ENCODE measurements at places on chromosomes 7 and 10.

- no peak for DNase-seq
These were observed 71.6 kb downstream of the ADRA2A start for GRCh38 chr10:111148440-111148839.

DNA sequence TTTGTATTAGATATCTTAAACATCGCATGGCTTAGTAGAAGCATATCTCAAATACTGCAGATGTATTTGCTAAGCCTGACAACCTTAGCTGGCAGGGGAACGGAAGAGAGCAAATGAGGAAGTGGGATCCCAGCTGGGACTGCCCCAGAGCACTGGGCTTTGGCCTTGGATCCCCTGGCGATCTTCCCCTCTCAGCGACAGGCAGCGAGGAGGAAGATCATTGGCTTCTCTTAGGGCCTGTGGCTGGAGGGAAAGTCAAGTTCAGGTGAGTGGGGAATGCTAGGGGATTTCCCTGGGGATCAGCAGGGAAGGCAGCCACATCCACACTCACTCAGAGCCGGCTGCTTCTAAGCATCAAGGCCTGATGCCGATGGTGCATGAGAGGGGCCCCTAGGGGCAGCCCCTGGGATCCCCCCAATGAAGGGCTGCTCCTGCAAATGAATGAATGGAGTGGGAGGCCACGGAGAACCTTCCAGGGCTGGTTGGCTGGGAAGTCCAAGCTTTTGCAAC lies 42.0 kb downstream of the LYZL2 start:
- DNase-seq: no peak

DNA sequence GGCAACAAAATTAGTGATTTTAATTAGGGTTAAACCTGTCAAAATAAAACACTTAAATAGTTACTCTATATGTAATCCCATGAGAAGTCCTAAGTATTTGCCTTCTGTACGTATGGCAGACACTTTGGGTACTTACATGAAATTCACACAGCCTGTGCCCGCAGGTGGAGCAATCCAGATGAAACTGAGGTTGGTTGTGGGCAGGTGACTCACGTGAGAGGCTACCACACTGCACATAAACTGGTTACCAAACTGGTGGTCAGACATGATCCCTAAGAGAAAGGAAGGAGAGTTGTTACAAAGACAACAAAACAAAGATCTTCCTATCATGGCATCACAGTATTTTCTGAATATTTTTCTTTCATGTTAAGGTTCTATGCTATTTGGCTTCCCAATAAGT lies 156.1 kb downstream of the RELN start:
- DNase-seq: no peak

- DNase-seq: no peak
These were observed 121.5 kb downstream of the PKD1L1 start for GRCh38 chr7:47826754-47827153.

DNA sequence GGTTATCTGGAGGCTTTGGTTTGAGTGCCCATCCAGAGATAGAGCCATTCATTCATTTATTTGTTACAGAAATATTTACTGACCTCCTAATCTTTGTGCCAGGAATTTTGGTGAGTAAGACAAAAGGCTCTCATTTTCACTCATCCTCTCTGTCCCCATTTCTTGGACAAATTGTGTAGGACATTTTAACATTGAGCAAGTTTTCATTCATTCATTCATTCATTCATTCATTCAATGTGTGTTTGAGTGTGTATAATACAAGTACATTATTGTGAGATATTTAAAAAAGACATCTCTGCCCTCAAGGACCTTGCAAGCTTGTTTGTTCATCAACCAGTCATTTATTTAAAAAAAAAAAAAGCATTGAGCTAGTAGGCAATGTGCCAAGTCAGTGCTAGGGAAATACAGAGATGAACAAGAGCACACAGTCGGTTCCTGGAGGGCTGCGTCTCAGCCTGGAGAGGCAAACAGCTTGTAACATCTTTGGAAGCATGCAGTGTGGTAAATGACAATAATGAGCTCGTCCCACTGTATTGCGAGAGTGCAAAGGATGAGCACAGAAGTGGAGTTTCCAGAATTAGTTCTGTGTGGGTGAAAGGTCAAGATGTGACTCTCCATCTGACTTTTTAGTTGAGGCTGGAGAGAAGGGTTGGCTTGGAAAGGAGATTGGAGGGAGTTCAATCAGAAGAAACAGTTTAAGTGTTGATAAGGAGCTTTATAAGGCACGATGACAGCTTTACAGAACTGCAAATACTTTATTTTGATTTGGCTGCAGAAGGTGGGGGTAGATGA lies 50.5 kb upstream of the HBP1 start:
- no peak for DNase-seq

- no peak for DNase-seq
These were observed 173.9 kb downstream of the HERPUD2 start for GRCh38 chr7:35520810-35521625.

DNA sequence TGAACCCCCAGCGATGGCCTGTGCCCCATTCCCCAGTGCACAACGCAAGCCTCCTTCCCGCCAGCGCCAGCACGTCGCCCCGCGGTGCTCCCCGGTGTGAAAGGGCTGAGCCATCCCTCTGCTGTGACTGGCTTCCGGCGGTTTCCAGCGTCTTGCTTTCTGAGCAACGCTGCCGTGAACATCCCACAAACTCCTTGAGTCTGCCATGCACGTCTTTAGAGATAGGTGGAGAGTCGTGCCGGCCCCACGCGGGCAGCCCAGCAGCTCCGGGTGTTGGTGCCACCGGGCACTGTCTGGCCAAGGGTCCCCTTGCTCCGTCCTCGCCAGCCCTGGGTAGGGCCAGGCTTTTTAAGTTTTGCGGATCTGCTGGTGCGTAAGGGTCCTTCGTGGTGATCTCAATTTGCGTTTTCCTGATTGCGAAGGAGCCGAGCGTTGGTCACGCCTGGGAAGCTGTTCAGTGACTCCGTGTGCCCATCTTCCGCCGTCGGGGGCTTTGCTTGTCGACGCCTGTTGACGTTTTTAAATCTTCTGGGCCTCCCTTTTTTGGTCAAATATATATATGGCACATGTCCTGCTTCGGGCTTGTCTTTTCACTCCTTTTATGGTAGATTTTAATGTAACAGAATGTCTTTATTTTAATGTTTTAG lies 70.6 kb downstream of the FOXL3 start:
- DNase-seq: peak; percentile 15

GRCh38 chr10:114329634-114330365 lies 74.5 kb downstream of the AFAP1L2 start:
- no peak for DNase-seq

DNA sequence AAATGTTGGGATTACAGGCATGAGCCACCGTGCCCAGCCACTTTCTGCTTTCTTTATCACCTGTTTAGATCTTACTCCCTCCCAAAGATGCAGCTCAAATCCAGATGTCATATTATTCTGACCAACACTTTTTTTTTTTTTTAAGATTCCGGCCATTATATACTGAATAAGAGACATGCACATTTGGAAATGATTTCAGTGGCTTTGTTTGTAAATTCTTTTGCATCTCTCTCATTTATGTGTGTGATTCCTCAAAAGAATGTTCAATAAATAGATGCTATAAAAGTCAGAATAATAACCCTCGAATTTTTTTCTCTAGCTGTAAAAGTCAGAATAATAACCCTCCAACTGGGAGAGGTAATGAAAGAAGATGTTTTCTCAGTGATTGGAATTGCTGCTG lies 25.4 kb downstream of the HECW1 start:
- no peak for DNase-seq

DNA sequence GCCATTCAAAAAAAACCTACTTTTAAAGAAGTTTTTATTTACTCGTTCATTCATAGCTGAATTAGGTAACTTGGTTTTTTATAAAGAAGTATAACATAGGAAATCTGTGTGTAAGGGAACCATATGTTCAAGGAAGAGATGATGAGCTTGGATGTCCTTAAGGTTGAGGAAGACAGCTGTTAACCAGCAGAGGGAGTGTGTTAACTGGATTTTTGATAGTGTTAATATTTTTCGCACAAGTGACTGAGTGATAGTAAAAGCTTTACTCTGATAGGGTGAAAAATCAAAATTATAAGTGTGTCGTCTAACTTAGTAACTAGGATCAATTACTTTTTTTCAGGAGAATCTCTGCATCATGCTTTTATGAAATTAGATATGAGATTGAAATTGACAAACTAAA lies 134.7 kb downstream of the ARL5B start:
- no peak for DNase-seq

DNA sequence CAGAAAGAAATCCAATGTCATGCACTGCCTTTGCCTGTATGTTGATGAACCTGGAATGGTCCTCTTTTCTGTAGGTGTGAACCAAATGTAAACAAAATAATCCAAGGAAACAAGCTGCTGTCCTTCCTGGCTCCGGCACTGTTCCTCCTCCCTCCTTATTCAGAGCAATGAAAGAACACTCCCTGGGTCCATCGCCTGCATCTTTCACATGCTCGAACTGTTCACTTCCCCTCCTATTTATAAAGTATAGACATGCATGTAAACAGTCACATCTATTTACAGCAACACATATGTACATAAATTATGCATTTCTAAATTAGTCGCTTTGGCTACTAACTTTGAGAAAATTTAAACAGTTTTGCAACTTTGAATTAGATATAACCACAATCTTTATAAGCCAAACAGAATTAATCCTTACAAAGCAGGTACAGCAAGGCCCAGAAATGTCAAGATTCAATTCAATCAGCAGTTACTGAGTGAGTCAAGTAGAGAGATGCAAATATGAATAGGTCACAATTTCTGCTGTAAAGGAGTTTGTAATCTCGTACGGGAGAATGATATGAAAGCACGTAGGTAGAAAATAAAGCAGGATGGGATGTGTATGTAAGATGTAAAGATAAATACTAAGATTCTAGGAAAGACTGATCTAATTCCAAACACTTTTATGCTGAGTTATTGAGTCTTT lies 162.6 kb downstream of the PIP4K2A start:
- DNase-seq: no peak

DNA sequence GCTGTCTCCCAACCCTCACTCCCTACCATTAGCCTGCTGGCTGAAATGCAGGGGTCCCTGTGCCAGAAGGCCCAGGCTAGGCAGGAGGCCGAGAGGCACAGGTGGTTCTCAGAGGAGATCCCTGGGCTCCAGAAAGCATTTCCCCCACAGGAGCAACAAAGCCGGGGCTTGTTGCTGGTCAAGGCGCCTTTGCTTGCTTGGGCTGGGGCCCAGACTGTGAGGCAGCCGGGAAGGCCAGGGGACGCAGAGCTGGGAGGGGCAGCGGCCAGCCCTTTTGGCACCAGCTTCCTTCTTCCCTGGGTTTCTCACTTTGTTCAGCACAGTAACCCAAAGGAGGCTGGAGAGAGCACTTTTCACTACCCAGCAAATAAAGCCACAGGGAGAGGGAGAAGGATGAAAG lies 48.6 kb downstream of the FBXW4 start:
- DNase-seq: no peak

GRCh38 chr10:83458611-83459010 lies 680.7 kb upstream of the GHITM start:
- DNase-seq: no peak

- no peak for DNase-seq
These were observed 444.8 kb downstream of the GATA3 start for GRCh38 chr10:8499312-8499711.

DNA sequence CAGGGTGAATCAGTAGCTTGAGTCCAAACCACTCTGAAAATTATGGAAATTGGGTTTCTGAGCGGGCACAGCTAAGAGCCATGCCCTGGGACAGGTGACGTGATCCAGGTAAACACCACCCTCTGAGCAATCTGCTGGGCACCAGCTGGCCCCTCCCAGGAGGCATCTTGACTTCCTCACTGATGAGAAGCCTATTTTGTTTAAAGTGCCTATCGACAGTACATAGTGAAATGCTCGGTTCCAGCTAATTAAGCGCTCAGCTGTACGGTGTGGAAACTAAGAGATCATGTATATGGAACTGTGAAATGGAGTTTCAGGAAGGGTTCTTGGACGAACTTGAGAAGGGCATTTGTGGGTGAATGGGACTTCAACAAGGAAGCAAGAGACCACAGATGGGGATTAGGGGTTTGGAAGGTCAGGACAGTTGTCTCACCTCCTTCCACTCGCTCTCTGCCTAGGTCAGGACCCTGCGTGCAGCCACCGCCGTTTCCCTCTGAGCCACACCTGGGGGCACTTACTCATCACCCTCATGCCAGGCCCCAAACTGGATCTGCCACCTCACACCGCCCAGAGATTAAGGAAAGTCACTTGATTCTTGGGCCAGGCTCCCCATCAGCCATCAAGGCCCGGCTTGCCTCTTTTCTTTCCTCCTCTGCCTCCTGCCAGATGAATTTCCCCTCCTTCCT lies 3.2 kb downstream of the ITPRIP start:
- peak; percentile 34 for DNase-seq

GRCh38 chr10:85926986-85927385 lies 439.6 kb downstream of the GRID1 start:
- no peak for DNase-seq

GRCh38 chr10:33216661-33217427 lies 117.6 kb downstream of the NRP1 start:
- DNase-seq: no peak

GRCh38 chr10:124680675-124681074 lies 63.5 kb downstream of the FAM53B start:
- DNase-seq: no peak

DNA sequence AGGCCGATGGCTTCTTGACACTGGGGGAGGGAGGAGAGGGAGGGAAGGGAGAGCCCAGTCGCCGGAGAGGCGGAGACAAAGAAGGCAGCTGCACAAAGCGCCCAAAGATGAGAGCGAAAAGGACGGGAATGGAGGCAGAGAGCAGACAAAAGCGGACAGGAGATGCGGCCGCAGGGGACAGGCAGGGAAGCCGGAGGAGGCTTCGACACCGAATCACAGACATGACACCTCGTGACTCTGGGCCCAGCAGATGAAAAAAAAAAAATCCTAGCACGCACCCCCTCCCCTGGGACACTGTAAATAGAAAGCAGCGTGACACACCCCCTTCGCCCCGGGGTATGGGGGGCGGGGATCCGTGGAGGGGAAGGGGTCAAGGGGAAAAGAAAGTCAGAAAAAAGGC lies 976 bp downstream of the NAT16 start:
- DNase-seq: no peak

GRCh38 chr10:17060289-17060688 lies 69.3 kb downstream of the CUBN start:
- no peak for DNase-seq

DNA sequence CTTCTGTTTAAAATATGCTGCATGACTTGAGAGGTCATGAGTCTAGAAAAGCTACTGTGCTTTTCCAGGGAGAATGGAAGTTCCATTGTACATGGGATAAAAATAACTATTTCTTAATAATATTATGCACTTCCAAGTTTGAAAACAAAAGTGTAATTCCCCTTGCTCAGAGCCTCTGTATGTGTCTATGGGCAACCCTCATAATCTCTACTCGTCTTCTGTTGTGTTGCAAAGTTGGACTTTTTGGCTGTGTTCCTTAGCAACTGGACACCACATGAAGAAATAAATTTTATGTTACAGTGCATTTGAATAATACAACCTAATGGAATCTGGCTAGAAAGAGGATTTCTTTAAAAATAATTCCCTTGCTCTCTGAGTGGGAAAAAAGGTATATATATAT lies 242.6 kb downstream of the TWIST1 start:
- no peak for DNase-seq

All from stimulated activated naive CD4-positive, alpha-beta T cell (primary cell).